ENCODE measurements at places on chromosomes 16 and 17.

DNA sequence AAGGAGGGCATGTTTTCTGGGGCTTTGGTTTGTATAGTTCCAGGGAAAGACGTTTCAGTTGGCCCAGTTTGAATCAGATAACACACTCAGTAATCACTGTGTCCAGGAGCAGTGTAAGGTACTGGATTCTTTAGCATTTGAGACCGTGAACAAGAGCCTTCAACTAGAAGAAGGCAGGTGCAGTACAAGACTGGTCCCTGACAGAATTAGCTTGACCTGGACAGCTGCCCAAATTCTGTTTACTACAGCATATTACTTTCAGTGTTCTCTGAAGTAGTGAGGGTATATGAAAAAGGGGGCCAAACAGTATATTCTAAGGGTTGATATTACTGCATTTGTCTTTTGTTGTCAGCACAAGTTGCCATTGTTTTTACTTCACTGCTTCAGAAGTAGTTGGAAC lies 81.3 kb downstream of the COX10 start:
- no peak overlapping the region for H3K27ac ChIP-seq
- no peaks in the 10 kb centered on the region for H3K36me3 ChIP-seq
- DNase-seq, result no peak
- no peak overlapping the region for H3K4me3 ChIP-seq

GRCh38 chr17:57735707-57736106 lies 9.4 kb downstream of the CCDC182 start:
- H3K36me3 ChIP-seq, result no peaks in the 10 kb centered on the region
- no peak overlapping the region for H3K27ac ChIP-seq
- H3K4me1 ChIP-seq, result no peaks in the 10 kb centered on the region
- DNase-seq, result no peak
- H3K27me3 ChIP-seq, result no peaks in the 10 kb centered on the region
- H3K4me3 ChIP-seq, result no peak overlapping the region

DNA sequence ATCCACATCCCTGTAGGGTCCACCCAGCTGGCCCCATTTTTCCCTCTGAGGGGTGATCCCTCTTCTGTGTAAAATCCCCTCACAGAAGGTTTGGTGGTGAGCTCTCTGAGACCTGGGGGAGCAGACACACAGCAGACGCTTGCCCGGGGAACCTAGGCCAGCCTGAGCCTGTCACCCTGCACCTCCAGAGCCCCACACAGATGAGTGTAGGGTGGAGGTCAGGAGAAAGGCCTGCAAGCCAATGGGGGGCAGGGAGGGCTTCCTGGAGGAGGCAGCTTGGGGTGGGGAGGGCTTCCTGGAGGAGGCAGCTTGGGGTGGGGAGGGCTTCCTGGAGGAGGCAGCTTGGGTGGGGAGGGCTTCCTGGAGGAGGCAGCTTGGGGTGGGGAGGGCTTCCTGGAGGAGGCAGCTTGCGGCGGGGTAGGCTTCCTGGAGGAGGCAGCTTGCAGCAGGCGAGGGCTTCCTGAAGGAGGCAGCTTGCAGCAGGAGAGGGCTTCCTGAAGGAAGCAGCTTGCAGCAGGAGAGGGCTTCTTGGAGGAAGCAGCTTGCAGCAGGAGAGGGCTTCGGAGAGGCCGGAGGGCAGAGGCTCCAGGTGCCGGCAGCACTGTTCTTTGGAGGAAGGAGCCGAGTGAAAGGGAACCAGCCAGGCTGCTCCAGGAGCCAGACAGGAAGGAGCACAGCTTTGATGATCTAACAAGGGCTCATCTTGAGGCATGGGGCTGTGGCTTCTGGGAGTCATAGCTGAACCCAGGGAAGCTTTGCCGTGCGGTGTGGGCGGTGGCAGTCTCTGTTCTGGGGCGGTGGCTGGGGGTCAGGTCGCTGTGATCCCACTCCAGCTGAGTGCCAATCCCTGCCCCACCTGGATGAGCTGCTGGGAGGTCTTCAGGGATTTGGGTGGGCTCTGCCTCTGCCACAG lies 83.7 kb upstream of the ZNF469 start:
- DNase-seq, result no peak
- no peaks in the 10 kb centered on the region for H3K36me3 ChIP-seq
- H3K27me3 ChIP-seq, result no peaks in the 10 kb centered on the region
- H3K27ac ChIP-seq, result no peak overlapping the region
- H3K4me3 ChIP-seq, result no peak overlapping the region

DNA sequence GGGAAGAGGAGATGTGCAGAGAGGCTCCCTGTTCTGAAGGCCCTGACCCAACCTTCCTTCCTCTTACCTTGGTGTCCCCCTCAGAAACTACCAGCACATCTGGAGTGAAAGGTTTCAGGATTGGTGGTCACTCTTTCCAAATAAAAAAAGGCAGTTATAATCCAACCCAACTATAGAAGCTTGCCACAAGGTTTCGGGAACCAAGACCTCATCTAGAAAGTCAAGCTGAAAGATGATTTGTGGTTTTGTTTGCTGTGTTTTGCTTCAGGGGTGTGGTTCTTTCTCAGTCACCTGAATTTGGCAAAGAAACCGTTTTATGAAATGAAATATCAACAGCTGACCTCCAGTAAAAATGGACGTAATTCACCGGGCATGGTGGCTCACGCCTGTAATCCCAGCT lies 19.3 kb downstream of the SHMT1 start:
- H3K4me3 ChIP-seq, result no peak overlapping the region
- H3K36me3 ChIP-seq, result peaks cover 5% of the 10 kb centered on the region
- H3K4me1 ChIP-seq, result no peaks in the 10 kb centered on the region
- DNase-seq, result no peak
- H3K27ac ChIP-seq, result no peak overlapping the region

DNA sequence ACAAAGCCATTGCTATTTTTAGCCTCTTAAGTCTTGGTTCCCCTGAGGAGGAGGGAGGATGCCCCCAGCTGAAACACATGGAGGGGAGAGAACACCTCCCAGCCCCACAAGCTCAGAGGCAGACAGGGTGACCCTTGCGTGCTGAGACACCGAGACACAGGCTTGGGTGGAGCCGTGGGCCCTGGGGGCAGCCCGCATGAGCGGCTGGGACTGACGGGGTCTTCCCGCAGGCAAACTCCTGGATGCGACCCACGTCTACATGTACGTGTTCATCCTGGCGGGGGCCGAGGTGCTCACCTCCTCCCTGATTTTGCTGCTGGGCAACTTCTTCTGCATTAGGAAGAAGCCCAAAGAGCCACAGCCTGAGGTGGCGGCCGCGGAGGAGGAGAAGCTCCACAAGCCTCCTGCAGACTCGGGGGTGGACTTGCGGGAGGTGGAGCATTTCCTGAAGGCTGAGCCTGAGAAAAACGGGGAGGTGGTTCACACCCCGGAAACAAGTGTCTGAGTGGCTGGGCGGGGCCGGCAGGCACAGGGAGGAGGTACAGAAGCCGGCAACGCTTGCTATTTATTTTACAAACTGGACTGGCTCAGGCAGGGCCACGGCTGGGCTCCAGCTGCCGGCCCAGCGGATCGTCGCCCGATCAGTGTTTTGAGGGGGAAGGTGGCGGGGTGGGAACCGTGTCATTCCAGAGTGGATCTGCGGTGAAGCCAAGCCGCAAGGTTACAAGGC lies 9.8 kb downstream of the SLC16A3 start:
- DNase-seq, result peak; percentile 76
- H3K36me3 ChIP-seq, result peaks cover 48% of the 10 kb centered on the region

- no peak for DNase-seq
- no peak overlapping the region for H3K27ac ChIP-seq
- no peaks in the 10 kb centered on the region for H3K36me3 ChIP-seq
- H3K4me1 ChIP-seq, result no peaks in the 10 kb centered on the region
- H3K27me3 ChIP-seq, result no peaks in the 10 kb centered on the region
Observed at GRCh38 chr17:72349491-72349995, 228.7 kb downstream of the SOX9 start.

- no peaks in the 10 kb centered on the region for H3K27me3 ChIP-seq
- DNase-seq, result no peak
- H3K4me3 ChIP-seq, result no peak overlapping the region
Observed at GRCh38 chr16:57634171-57634570, 5.7 kb downstream of the ADGRG1 start.

- H3K27me3 ChIP-seq, result no peaks in the 10 kb centered on the region
- DNase-seq, result no peak
- no peak overlapping the region for H3K4me3 ChIP-seq
- H3K36me3 ChIP-seq, result no peaks in the 10 kb centered on the region
Observed at GRCh38 chr17:16977932-16978331, 6.0 kb upstream of the TNFRSF13B start.

- H3K36me3 ChIP-seq, result peaks cover 20% of the 10 kb centered on the region
- DNase-seq, result no peak
- H3K4me1 ChIP-seq, result peaks cover 3% of the 10 kb centered on the region
- no peak overlapping the region for H3K27ac ChIP-seq
- H3K4me3 ChIP-seq, result no peak overlapping the region
Observed at GRCh38 chr16:8818504-8819270, 21.0 kb downstream of the PMM2 start.

DNA sequence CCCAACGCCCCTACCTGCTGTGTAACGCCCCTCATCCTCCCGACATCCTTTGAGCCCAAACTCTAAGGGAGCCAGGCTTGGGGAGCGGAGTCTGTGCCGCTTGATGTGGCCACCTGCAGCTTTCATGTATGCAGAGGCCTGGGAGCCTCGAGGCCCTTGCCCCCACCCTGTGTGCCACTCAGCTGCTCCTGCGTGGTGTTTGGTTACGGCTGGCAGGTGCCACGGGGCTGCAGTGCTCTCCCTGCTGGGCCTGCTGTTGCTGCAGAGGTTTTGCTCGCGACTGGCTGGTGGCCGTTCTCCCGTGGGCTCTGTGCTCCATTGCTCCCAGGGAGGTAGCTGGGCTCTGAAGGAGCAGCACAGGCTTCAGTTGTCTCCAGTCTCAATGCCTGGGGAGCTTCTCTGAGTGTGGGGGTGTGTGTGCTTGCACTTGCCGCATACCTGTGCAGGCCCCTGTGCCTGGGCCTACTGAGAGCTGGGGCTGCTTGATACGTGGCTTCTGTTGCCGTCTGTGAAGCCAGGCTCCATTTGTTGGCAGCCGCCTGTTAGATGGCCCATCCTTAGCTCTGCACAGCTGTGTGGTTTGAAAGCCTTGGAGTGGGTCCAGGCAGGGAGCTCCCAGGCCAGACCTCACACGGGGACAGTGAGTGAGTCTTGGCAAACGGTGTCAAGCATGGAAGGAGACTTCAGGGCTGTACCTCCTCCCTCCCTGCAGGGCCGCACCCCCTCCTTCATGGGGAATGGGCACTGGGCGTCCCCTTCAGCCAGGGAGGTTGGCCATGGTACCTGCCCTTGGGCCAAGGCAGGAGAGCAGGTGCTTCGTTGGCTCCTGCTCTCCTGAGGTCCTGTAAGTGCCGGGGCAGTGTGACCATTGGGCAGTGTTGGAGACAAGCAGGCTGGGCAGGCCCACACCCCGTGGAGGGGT lies 47.2 kb downstream of the PDPK1 start:
- peaks cover 2% of the 10 kb centered on the region for H3K4me1 ChIP-seq
- DNase-seq, result no peak
- no peak overlapping the region for H3K27ac ChIP-seq
- peaks cover 17% of the 10 kb centered on the region for H3K36me3 ChIP-seq

DNA sequence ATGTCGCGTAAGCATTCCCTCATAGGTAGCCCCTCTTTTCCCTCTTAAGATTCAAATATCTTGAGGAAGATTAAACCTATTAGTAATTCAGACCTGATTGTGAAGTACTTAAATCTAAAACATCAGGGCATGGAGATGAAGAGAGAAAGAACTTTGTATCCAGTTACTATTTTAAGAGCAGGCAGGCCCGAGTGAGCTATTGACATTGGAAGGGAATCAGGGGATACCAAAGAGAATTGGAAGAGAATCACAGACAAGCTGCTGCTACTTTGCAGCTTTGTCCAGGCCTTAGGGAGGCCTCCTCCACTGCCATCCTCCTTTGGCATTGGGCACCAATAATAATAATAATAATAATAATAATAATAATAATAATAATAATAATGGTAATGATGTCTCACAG lies 170.5 kb downstream of the MRTFB start:
- H3K4me1 ChIP-seq, result no peaks in the 10 kb centered on the region
- H3K4me3 ChIP-seq, result no peak overlapping the region
- no peak overlapping the region for H3K27ac ChIP-seq
- DNase-seq, result no peak
- H3K36me3 ChIP-seq, result peaks cover 5% of the 10 kb centered on the region

- no peaks in the 10 kb centered on the region for H3K27me3 ChIP-seq
- H3K27ac ChIP-seq, result no peak overlapping the region
- no peak for DNase-seq
- H3K36me3 ChIP-seq, result peaks cover 13% of the 10 kb centered on the region
Observed at GRCh38 chr17:75019146-75019545, 6.7 kb downstream of the MRPL58 start.

- no peak for DNase-seq
- H3K27me3 ChIP-seq, result no peaks in the 10 kb centered on the region
Observed at GRCh38 chr16:80671281-80671849, 130.6 kb downstream of the DYNLRB2 start.

- H3K4me3 ChIP-seq, result no peak overlapping the region
- no peaks in the 10 kb centered on the region for H3K4me1 ChIP-seq
- H3K36me3 ChIP-seq, result no peaks in the 10 kb centered on the region
- no peak overlapping the region for H3K27ac ChIP-seq
Observed at GRCh38 chr17:16954521-16954920, 17.4 kb downstream of the TNFRSF13B start.

DNA sequence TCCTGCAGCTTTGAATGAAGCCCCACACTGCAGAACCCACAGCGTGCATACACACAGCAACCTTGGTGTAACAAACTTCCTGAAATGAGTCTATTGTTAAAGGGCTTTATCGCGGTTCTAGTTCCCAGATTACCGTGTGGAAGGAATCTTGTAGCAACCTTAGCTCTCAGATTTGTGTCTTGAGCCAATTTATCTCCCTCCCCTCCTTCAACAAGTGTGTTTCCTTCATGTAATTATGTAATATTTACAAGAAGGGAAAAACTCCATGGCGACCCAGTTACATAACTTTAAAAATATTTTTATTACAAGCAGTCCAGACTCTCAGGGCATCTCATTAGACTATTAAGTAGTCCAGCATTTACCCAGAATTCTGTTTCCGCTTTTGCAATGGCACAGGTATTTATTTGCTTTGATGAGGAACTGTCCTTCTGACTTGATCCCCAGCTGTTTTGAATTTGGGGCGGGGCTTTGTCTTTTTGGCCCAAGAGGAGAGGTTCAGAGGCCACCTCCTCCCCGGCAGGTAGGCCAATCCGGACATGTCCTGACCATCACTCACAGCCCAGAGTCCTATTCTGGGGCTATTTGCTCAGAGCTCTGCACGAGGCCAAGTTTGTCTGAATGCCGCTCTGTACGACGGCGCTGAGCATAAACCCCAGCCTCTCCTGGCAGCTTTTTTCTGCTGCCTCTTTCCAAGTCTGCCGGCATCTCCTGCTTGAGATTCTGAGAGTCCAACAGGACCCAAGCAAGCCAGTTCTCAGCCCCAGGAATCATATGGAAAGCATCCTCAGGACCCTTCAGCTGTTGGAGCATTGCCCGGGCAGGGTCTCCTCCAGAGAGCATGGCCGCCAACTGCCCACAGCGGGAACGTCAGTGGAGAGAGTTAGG lies 35.6 kb downstream of the CLEC16A start:
- DNase-seq, result no peak
- no peak overlapping the region for H3K4me3 ChIP-seq
- peaks cover 5% of the 10 kb centered on the region for H3K36me3 ChIP-seq
- peak overlapping the region; percentile 13 for H3K27ac ChIP-seq

GRCh38 chr17:50289278-50289677 lies 15.0 kb downstream of the TMEM92 start:
- H3K4me3 ChIP-seq, result peak overlapping the region; percentile 21
- H3K36me3 ChIP-seq, result no peaks in the 10 kb centered on the region
- peak overlapping the region; percentile 88 for H3K27ac ChIP-seq
- peak; percentile 88 for DNase-seq
- peaks cover 19% of the 10 kb centered on the region for H3K4me1 ChIP-seq
